ENCODE measurements at places on chromosomes 7 and 10.
A peak's percentile ranks its signal among the peaks of the same experiment; 100 is the strongest.

GRCh38 chr10:124164264-124164663 is 70.9 kb upstream of the CHST15 start:
- DNase-seq = no peak

DNA sequence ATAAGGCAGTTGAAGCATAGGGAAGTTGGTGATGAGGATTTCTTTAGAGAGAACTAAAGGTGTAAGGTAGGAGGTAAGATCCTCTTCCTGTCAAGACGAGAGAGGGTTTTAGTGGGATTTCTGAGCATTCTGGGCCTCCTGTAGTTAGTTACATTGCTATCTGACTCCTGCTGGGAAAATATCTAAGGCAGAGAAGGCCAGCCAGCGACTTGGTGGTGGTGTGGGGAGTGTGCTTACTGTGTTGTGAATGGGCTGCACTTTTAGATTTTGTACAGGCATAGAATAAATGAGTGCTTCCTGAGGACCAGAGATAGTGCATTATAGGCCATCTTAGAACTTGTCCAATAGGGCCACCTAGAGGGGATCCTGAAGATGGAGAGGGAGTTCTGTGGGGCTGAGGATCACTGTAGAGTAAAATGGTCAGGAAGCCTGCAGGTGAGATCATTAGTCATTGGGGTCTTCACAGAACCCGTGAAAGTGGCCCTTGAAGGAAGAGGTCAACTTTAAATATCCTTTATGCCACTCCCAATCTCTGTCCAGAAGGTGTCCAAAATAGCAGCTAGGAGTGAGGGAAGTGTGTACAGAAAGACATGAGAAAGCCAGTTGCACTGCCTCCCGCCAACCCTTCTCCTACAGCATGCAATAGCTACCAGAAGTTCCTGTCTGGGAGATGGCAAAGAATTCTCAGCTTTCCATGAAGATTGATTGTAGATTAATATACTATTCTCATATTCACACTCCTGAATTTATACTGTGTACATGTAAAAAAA is 266.6 kb downstream of the POLR1F start:
- peak; percentile 65 for DNase-seq

DNA sequence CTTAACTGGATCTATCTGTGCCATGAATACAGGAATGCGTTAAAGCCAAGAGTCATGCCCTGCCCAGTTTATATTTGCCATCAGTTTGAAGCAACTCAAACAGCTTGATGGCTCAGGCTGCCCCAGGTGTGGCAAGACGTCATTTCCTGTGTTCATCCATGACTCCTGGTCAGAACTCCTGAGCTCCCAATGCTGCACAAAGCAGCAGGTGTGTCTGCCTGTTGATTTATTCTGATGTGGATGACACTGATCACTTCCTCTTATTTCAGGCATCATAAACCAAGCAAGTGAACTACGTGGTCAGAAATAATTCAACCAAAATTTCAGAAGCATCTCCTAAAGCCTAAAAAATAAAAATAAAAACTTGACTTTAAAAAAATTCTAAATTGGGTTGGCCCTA is 68.5 kb downstream of the EZH2 start:
- DNase-seq = no peak

DNA sequence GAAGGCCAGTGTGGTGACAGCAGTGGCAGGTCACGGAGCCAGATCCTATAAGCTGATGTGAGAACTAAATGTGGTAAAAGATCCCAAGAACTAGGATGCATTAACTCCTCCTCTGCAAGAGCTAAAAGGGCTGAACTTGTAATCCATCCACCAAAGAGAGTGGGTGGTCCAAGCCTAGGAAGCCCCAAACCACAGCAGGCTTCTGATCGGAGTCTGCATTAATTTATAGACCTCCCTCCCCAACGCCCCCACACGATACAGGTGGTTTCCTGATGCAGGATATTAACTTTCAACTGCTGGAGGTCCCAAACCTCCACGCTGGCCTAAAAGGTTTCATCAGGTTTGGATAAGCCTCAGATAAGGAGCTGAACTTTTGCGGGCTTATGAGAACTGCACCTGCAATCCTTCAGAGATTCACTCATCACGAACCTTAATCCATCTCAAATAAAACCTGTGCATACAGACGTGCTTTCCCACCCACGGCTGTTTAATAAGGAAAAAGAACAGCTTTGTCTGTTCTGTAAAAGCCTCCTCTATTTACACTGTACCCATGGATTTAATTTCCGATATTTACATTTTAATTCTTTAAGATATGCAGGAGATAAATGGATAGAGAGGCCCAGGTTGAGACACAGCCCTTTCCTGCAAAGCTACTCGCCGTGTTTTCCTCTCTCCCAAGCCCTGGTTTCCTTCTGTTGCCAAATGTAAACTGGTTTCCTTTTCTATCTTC is 74.9 kb downstream of the GFRA1 start:
- no peak for DNase-seq

- DNase-seq = no peak
Measured at GRCh38 chr7:90007001-90007654, 147.1 kb upstream of the STEAP1 start.

DNA sequence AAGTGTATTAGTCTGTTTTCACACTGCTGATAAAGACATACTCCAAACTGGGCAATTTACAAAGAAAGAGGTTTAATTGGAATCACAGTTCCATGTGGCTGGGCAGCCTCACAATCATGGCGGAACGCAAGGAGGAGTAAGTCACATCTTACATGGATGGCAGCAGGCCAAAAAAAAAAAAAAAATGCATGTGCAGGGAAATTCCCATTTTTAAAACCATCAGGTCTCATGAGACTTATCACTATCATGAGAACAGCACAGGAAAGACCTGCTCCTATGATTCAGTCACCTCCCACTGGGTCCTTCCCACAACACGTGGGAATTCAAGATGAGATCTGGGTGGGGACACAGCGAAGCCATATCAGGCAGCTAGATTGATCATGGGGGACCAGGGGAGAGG is 136.8 kb downstream of the EXOC4 start:
- no peak for DNase-seq

GRCh38 chr7:18724318-18724717 is 228.8 kb downstream of the HDAC9 start:
- DNase-seq = no peak

GRCh38 chr7:95436407-95436806 is 1.6 kb upstream of the PON2 start:
- DNase-seq = no peak

- DNase-seq = peak; percentile 23
Measured at GRCh38 chr10:67923551-67923950, 39.1 kb downstream of the SIRT1 start.

- DNase-seq = peak; percentile 56
Measured at GRCh38 chr10:109926061-109926745, 2.9 kb upstream of the XPNPEP1 start.

DNA sequence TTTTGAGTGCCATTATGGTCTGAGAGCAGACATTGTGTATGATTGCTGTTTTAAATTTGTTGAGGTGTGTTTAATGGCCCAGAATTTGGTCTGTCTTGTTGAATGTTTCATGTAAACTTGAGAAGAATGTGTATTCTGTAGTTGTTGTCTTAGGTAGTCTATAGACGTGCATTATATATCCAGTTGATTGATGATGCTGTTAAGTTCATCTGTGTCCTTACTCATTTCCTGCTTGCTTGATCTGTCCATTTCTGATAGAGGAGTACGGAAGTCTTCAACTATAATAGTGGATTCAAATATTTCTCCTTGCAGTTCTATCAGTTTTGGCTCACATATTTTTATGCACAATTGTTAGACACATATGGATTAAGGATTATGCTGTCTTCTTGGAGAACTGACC is 16.0 kb downstream of the PTPN12 start:
- no peak for DNase-seq

DNA sequence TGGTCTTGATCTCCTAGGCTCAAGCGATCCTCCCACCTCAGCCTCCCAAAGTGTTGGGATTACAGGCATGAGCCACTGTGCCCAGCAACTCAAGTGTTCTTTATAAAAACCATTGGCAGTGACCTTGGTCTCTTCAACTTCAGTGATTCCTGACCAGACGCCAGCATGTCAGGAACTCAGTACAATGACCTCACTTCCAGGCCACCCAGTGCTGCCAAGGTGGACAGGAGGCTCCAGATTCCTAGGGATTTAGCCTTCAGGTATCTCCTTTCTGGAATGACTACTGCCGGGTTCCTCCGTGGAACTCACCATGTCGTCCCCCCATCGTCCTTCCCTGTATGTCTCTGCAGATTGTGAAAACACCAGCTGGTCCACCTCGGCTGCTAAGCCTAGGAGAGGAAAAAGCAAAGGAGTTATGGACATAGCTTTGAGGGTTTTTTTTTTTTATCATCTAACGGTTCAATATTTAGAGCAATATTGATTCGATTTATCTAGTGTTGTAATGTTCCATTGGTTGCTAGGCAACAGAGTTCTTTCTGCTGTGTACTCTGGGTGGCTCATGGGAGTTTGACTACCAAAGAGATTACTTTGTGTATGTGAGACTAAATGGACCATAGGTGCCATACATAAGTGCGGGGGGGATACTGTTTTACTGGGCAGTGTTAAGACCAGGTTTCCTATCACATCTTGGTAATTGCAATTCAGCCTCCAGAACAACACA is 425.8 kb upstream of the AUTS2 start:
- no peak for DNase-seq

DNA sequence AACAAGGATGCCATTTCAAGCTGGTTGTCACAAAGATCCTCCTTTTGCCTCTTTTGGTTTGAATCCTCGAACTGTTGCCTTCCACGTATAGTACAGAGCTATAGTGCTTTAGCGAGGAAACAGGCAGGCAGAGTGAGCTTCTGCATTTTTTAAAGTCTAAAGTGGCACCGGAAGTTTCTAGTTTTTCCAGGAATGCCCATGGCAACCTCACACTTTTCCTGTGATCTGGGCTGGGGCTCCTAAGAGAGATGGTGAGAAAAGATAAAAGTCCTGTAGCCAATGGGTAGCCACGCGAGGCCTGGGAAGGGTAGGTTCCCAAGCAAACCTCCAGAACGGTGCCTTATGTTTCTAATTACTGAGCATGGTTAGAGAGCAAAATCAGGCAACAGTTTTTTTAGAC is 76.7 kb downstream of the CALD1 start:
- peak; percentile 77 for DNase-seq

- no peak for DNase-seq
Measured at GRCh38 chr7:5173496-5173895, 16.5 kb upstream of the WIPI2 start.

DNA sequence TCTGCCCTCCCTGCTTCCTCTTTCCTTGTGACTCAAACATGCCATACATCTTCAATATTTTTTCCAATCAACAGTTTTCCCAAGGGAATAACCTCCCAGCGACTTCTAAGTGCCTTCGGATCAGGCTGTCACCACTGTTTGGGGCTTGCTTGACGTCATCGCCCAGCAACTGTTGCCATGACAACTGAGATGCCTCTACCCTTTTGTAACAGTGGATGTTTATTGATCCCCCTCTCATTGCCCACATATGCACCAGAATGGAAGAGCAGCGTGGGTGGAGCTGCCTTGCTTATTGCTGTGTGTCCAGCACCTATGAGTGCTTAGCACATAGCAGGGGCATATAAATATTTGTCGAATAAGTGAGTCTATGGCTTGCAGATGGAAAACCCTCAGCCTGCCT is 14.4 kb downstream of the FFAR4 start:
- peak; percentile 14 for DNase-seq

GRCh38 chr10:132204078-132204780 is 17.5 kb downstream of the DPYSL4 start:
- DNase-seq = no peak

GRCh38 chr7:156062286-156062685 is 250.0 kb upstream of the SHH start:
- DNase-seq = no peak

DNA sequence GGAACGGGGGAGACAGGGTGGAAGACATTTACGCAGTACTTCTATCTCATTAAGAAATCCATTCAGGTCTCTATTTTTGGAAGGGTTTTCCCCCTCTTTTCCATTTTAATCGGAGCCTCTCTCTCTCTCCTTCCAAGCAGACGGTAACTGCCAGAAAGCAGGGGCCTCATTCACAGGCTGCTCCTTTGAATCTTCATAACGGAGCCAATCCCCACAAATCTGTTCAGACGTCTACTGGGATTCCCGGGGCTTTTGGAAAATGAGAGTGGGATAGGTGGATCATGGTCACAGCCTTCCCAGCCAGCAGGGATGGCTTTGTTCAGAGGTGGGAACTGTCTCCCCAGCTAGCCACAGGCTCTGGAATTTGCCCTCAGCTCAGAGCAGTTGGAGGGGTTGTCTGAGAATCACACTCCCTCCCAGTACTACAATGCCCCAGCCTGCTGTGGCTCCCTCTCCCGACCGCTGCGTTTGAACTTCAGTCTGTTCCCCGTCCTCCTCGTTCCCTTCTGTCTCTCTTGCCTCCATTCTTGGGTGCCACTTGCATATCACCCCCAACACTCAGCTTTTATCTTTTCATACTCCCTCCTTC is 413.6 kb downstream of the PLXNA4 start:
- no peak for DNase-seq

- DNase-seq = peak; percentile 35
Measured at GRCh38 chr7:34762764-34763163, 104.7 kb downstream of the NPSR1 start.

- no peak for DNase-seq
Measured at GRCh38 chr10:97096261-97097083, 89.3 kb downstream of the SLIT1 start.

DNA sequence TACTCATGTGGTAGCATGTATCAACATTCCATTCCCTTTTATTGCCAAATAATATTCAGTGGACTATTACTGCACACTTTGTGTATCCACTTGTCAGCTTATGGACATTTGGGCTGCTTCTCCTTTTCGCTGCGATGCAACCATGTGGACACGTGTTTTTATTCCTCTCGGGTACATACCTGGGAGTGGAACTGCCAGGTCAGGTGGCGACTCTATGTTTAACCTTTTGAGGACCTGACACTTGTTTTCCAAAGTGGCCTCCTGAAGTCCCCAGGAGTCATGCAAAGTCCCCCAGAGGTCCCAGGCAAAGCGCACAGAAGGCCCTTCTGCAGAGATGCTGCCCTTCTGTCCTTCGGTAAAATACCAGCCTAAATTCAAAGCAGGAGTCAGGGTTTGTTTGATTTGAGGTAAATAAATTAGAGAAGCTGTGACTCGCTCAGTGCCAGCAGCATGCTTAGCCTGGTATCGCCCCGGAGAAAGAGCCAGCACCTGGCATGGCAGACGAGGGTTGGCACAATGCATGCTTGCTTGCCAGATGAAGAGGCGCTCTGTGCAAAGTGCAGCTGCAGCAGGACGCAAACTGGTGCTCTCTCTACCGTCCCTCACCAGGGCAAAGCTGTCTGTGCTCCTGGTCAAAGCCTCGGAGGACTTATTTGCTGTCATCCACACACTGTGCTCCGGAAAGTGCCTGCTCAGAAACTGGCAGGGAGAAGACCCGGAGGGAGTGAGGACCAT is 37.8 kb downstream of the HIPK2 start:
- DNase-seq = no peak

DNA sequence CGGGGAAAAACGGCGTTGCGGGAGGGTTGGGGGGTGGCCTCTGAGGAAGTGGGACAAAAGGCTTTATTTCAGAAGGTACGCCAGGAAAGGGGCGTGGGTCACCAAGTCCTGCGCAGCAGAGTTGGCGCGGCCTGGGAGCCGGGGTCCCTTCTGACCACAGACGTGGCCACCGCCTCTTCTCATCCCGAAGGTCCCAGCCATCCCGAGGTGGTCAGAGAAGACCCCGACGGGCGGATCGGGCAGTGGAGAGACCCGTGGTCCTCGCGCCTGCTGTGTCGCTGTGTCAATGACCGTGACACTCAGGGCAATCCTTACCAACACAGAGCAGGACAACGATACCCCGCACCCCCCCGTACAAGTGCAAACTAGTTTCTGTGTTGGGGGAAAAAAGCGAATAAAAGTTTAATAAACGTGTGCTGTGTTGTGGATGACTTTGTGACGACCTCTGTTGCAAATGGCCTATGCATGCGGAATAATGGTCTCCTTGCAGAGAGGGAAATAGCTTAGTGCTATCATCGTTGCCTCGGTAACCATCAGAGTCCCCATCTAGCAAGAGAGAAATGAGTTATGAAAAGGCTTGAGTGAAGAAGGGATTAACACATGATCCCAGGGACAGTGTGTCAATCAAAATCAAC is 19.4 kb upstream of the GATA3 start:
- DNase-seq = no peak

All from fibroblast of skin of abdomen (primary cell).